Hematopoietic multipotent progenitor cell (in vitro differentiated cells): ENCODE measurements at places on chromosomes 4 and X. TPM values are rescaled to one million over a fixed set of nuclear protein-coding genes. Genes with fewer than 3 reads are reported as not detected.
A peak's percentile ranks its signal among the peaks of the same experiment; 100 is the strongest.

- no peak for DNase-seq
Observed at GRCh38 chr4:162282684-162283083, 118.9 kb upstream of the FSTL5 start.

Gene TMA16
- 9.4 TPM for total RNA-seq

- no peak for DNase-seq
Observed at GRCh38 chr4:120948382-120948781, 25.9 kb upstream of the PRDM5 start.

Gene SOWAHD
- total RNA-seq = 3.5 TPM

Gene WAS
- total RNA-seq = 52.0 TPM

Gene GPAT3
- 19.4 TPM for total RNA-seq

DNA sequence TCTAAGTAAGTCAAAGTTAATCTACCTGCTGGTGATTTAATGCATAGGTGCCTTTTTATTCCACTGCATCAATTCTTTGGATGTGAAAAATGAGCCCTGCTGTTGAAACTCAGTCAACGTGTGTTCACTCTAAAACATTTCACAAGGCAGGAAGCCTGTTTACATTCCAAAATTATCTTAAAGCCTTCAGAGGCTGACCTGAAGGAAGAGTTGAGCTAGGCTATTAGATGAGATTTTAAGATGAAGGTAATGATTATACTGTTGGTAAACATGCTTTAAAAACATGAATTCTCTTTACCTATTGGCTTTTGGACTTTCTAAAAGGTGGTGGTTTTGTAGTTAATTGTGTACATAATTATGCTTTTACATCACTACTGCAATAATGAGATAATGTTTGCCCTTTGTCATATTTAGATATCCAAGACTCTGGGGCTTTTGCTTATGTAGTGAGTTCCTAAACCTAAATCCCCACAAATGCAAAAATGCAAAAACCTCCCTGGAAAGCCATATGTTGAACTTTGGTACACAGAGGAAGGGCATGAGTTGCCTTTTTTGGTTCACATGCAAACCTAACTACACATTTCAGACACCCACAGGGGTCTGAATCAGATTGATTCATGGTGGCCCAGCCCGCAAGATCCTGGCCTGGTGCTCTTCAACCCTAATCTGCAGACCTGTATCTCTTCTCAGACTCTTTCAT, 92.3 kb downstream of the KLHL8 start:
- DNase-seq = no peak

Gene MGARP
- total RNA-seq = not detected

GRCh38 chr4:133581996-133582619, 433.0 kb downstream of the PCDH10 start:
- DNase-seq = no peak

DNA sequence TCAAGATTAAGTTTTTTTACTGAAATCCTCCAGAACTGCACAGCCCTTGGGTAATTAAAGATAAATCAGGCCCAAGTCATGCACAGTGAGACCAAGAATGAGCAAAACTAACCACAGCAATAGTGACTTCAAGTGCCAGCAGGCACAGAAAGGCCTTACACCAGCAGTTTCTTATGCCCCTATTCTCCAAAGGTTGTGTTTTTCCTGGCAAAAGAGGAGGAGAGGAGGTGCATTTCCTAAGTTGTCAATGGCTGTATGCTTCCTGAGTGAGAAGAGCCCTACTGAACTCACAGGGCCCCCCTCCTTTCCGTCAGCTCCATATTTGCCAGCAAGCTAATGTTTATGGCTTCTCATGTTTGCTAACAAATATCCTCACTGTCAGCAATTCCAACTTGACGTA, 418.7 kb upstream of the INTU start:
- DNase-seq = no peak

Gene TMSB15C
- total RNA-seq = 2.4 TPM

DNA sequence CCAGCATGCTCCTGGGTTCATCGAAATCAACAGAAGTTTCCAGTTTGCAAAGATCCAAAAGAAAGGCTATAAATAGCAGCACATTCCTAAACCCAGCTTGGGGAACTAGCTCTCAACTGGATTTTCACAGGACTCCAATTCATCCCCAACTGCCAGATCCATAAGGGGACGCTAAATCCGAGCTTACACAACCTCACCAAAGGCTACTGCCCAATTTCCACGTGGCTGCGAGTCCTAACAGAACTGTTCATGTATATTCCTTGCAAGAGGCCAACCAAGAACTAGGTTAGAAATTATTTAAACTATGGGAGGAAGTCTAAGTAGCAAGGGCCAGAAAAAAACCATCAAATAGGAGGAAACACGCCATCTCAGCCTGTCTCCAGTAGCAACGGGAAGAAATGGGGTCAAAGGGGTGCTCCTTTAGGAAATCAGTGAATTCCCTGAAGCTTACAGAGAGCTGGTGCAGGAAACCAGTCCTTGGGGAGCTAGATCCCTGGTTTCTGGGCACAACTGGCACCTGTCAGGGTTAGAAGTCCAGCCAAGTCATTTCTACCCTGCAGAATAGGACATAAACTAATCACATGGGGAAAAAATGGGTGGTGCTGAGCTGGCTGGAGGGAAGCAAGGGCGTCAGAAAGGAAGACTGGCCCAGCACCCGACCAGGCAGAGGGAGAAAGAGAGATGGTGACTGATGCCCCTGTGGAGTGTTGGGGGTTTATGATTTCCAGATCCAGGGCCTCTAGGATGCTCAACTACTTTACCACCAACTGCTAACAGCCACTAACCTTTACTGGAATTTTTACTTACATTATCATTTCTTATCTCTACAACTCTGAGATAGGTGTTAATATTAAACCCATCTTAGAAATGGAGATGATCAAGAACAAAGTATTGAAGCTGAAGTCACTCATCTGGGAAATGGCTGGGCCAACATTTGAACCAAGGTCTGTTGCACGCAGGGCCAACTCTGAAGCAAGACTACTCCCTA, 20.5 kb downstream of the RELL1 start:
- no peak for DNase-seq

DNA sequence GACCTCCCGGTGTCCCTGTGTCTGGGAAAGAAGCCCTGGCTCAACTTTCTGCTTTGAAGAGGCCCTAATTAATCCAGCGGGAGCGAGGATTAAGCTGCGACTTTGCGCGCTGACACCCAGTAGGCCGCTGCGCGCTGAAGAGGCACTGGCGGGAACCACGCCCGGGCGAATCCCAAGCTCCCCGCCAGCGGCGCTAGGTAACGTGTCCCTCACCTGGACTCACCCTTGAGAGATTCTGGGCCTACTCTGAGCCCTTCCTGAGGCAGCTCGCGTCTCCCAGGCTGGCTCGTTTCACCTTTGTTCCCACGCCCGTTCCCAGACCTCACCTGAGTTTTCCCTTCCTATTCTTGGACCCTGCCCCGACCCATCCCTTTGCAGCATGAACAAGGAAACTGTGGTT, 616 bp upstream of the KLHL34 start:
- no peak for DNase-seq

Gene HSFX1
- 1.6 TPM for total RNA-seq

- no peak for DNase-seq
Observed at GRCh38 chrX:107601326-107601725, 27.0 kb upstream of the PRPS1 start.

Gene PDHA2
- total RNA-seq = not detected

Gene CENPVL3
- total RNA-seq = 3.2 TPM

Gene LNX1
- total RNA-seq = 1.6 TPM

GRCh38 chrX:46255046-46255445, 290.2 kb downstream of the ZNF674 start:
- no peak for DNase-seq

- no peak for DNase-seq
Observed at GRCh38 chr4:5804656-5805055, 88.2 kb downstream of the CRMP1 start.

- DNase-seq = no peak
Observed at GRCh38 chr4:115233600-115233999, 120.2 kb upstream of the NDST4 start.

GRCh38 chr4:101022151-101023024, 324.9 kb downstream of the PPP3CA start:
- DNase-seq = no peak

DNA sequence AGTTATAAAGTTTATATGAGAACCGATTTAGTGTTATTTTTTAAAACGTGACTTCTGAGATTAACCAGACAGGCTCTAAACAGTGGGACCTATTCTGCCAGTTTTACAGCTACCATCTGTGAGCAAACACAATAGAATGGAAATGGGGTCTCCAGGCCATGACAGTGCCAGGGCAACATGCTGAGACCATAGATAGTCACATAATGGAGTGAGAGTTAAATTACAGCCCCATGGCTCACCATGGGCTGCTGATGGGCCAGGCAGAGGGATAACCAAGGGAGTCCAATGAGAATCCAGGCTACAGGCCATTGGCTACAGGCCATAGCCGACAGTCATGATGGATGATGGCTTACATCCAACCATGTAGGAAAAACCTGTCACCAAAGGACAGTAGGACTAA, 183.5 kb upstream of the NDP start:
- DNase-seq = no peak

Gene MEPE
- not detected for total RNA-seq

DNA sequence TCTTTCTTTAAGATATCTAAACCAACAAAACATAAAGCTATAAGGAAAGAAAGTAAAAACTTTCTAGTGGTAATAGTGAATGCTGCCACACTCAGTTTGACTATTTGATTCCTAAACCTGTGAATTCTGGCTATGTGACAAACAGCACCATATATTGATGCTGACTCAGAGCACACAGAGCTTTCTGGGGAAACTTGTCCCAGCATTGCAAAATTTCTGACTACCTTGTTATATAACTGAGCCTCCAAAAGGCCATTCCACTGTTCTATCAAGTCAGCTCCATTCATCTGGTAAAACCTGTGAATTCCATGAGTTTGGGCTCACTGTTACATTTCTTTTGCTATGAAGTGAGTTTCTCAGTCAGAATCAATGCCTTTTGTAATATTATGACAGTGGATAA, 1229.7 kb downstream of the PCDH18 start:
- no peak for DNase-seq

GRCh38 chr4:25367004-25367621, 9.9 kb upstream of the ANAPC4 start:
- DNase-seq = peak; percentile 44

- peak; percentile 11 for DNase-seq
Observed at GRCh38 chr4:38128478-38129459, 168.6 kb downstream of the PTTG2 start.

DNA sequence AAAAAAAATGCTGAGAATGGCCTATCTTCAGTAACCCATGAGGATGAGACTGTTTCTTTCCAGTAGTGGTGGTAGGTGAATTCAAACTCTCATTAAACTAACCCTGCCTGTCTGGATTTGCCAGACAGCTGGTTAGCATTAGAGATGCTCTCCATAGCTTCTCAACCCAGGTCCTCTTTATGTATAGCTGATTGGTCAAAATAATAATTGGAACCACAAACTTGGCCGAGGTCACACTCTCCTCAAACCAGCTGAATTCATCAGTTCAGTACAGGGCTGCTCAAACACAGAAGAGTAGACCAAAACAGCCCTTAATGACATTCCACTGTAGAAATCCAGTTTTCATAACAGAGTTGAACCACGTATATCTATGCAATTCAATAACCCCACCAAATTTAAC, 85.3 kb downstream of the HCCS start:
- no peak for DNase-seq

- DNase-seq = no peak
Observed at GRCh38 chr4:53704329-53704728, 113.0 kb upstream of the LNX1 start.

Gene NRK
- not detected for total RNA-seq

Gene MGST2
- 26.4 TPM for total RNA-seq

DNA sequence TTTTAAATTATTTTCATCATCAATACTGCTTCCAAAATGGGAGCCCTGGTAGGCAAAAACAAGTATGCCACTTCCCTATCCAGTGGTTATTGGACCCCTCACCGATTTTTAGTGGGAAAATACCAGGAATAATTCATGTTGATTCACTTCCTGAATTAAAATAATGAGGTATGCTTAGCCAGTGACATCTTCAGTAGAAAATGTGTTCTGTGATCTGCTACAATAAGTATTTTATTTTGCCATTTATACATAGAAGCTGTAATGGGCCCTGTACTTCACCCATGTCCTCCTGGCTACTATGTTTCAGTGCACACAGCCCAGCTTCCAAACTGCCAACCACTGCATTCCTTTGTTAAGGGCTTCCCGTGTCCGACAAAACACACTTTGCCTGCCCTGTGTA, 41.0 kb upstream of the KLHL34 start:
- DNase-seq = no peak

Gene ZNF81
- total RNA-seq = 3.8 TPM

DNA sequence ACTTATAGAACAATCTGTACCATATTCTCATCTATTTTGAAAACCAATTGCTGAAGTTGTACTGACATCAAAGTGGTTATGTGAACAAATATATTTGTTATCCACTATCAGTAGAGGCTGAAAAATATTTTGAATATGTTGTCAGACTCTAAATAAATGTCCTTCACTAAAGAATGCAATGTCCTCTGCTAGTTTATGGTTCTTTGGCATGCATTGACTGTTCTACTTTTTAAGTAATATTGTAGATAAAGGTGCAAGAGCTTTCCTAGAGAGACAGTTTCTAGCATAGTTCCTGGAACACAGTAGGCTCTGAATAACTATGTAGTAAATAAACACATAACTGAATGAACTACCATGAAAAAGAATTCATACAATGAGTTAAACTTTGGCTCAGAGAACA, 18.2 kb upstream of the COX7B2 start:
- DNase-seq = no peak

- DNase-seq = no peak
Observed at GRCh38 chr4:22695917-22696316, 3.2 kb downstream of the GBA3 start.

DNA sequence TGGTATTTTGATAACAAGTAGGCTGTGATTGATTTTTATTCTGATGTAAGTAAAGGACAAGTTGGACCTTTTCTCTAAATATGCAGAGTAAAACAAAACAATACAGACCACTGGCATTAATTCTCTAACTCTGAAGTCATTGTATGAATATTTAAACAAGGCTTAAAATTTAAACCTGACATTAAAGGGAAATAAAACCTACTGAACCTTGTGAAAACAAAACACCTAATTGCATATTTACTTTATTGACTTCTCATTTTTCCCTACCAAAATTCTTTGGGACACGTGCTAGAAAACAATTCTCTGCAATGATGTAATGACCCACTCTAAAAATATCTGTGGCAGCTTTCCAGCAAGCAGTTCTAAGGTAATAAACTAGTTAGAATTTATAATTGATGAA, 369.7 kb upstream of the TRAM1L1 start:
- DNase-seq = no peak

Gene HTN1
- not detected for total RNA-seq

- DNase-seq = no peak
Observed at GRCh38 chrX:37350034-37350365, 836 bp downstream of the PRRG1 start.

DNA sequence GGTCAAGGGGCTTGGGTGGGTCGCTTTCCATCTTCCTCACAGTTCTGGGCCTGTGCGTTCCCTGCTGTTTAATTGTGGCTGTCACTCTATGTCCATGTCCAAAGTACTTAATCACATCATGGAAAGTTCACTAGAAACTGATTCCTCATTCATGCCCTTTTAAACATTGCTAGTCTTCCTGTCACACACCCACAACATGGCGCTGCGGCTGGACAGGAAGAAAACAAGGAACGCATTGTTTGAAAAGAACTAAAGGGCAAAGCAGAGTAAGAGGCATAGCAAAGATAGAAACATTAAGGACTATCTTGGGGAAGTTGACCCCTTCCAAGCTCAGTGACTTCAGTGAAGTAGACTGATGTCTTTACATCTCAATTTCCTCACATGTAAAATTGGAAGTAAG, 18.4 kb downstream of the PNPLA4 start:
- DNase-seq = no peak

GRCh38 chrX:21374994-21375707, 933 bp downstream of the CNKSR2 start:
- DNase-seq = no peak

Gene PRDM5
- total RNA-seq = 2.2 TPM
